Naive thymus-derived CD8-positive, alpha-beta T cell (primary cell): ENCODE measurements at places on chromosomes 1 and 21. TPM values are rescaled to one million over a fixed set of nuclear protein-coding genes. Genes with fewer than 3 reads are reported as not detected.

The LCE1B gene
- not detected for total RNA-seq

The NPHS2 gene
- not detected for total RNA-seq

The HEATR1 gene
- total RNA-seq: 50.6 TPM

The GPATCH4 gene
- 44.2 TPM for total RNA-seq

The NTNG1 gene
- not detected for total RNA-seq

The RORC gene
- total RNA-seq: not detected

The THEM5 gene
- not detected for total RNA-seq

The MEGF6 gene
- 198 TPM for total RNA-seq

The TNNI3K gene
- 2.4 TPM for total RNA-seq

The C8A gene
- total RNA-seq: not detected

The DMBX1 gene
- not detected for total RNA-seq

The KIAA0040 gene
- 25.1 TPM for total RNA-seq

DNA sequence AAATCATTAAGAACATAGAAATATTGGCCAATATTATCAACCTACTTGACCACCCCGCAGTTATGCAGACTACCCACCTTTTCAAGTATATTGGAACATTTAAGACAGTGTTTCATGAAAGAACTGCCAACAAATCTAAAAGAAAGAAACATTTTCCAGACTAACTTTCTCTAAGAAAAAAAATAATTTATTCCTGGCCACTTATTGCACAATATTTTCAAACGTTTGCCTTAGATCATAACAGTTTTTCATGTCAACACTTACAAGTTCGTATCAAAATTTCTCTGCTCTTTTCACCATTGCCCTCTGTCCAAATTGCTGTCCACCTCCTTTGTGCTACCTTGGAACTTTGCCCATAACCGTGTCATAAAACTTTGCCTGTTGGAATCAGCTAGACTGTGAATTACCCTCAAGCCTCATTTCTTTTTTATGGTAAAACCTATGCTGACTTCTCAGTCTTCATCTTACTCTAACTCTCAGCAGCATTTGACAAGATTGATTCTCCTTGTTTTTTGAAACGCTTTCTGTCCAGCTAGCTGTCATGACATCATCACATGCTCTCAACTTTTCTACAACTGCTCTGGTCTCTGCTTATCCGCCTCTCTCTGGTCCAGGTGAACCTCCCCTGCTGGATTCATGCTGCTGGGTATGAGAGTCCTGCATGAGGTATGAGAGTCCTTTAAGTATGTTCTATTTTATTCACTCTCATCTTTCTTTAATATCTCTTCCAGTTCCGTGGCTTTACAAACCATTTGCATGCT lies 92.8 kb upstream of the CHRM3 start:
- no peaks in the 10 kb centered on the region for H3K27me3 ChIP-seq
- H3K27ac ChIP-seq: no peak overlapping the region
- H3K4me1 ChIP-seq: no peaks in the 10 kb centered on the region

DNA sequence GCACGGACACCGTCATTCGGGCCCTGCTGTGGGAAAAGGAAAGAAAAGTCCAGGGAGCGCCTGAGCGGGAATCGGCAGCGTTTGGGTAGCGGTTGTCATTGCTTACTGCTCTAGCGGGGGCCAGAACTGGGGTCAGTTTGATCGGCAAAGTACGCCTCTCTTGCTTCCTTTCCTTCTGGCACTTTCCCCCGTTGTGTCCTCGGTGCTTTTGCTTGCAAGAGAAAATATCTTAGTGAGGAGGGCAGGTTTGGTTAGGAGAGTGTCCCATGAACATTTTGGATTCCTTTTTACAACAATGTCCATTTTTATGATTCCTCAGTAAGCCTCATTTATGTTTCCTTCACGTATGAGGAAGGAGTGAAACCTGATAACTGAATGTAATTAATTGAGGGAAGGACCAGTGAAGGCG lies 670 bp downstream of the ST3GAL3 start:
- H3K36me3 ChIP-seq: peaks cover 45% of the 10 kb centered on the region
- H3K4me1 ChIP-seq: peaks cover 39% of the 10 kb centered on the region
- H3K27ac ChIP-seq: peak overlapping the region; percentile 86
- H3K4me3 ChIP-seq: peak overlapping the region; percentile 84

GRCh38 chr1:201460814-201461644 lies 8.0 kb downstream of the PHLDA3 start:
- H3K36me3 ChIP-seq: no peaks in the 10 kb centered on the region
- DNase-seq: no peak
- H3K27me3 ChIP-seq: peaks cover 14% of the 10 kb centered on the region
- H3K4me3 ChIP-seq: no peak overlapping the region
- no peak overlapping the region for H3K27ac ChIP-seq

DNA sequence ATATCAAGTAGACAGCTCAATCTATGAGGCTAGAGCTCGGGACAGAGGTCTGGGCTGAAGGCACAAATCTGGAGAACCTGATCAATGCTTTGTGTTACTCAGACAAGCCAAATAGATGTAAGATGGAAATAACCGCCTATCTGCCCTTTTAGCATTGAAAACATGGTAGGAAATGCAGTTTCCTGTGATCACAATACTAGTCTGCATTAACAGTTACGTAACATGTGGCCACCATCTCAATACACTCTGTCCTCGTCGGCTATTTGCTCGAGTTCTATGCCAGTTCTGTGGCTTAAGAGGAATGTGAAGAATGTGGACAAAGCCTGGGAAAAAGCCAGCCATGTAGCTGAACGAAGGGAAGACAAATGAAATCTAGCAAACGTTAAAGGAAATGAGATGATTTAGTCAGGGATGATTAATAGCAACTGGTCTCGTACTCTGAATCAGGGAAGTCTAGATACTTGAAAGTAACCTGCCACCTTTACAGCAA lies 73.3 kb downstream of the HSF2BP start:
- no peak for DNase-seq
- H3K27me3 ChIP-seq: peaks cover 3% of the 10 kb centered on the region

DNA sequence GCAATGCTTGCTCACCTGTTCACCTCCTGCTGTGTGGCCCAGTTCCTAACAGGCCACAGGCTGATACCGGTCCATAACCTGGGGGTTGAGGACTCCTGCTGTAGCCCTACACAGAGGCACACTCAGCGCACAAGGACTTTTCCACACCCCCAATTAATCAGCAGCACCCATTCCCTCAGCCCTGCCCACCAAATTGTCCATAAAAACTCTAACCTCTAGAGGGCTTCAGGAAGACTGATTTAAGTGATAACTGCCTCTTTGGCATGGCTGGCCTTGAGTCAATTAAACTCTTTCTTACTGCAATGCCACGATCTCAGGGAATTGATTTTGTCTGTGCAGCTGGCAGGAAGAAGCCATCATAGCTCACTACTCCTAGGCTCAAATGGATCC lies 71.3 kb upstream of the MUTYH start:
- no peaks in the 10 kb centered on the region for H3K4me1 ChIP-seq
- H3K27me3 ChIP-seq: no peaks in the 10 kb centered on the region
- H3K36me3 ChIP-seq: no peaks in the 10 kb centered on the region
- H3K4me3 ChIP-seq: no peak overlapping the region

- no peak overlapping the region for H3K27ac ChIP-seq
- no peak for DNase-seq
- no peaks in the 10 kb centered on the region for H3K4me1 ChIP-seq
- no peaks in the 10 kb centered on the region for H3K36me3 ChIP-seq
- H3K27me3 ChIP-seq: peaks cover 5% of the 10 kb centered on the region
- H3K4me3 ChIP-seq: no peak overlapping the region
These were observed 2.9 kb downstream of the S100A12 start for GRCh38 chr1:153372571-153372970.

DNA sequence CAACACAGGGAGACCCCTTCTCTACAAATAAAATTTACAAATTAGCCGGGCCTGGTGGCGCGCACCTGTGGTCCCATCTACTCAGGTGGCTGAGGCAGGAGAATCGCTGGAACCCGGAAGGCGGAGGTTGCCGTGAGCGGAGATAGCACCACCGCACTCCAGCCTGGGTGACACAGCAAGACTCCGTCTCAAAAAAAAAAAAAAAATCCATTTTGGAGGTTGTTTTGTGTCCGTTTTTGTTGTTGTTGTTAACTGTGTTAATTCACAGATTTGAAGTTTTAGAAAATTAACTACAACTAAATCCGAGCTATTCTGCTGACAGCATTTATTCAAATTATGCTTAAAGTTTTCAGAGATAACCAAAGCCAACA lies 618 bp downstream of the CLCC1 start:
- peaks cover 38% of the 10 kb centered on the region for H3K4me1 ChIP-seq
- H3K27me3 ChIP-seq: peaks cover 3% of the 10 kb centered on the region
- H3K4me3 ChIP-seq: peak overlapping the region; percentile 89

DNA sequence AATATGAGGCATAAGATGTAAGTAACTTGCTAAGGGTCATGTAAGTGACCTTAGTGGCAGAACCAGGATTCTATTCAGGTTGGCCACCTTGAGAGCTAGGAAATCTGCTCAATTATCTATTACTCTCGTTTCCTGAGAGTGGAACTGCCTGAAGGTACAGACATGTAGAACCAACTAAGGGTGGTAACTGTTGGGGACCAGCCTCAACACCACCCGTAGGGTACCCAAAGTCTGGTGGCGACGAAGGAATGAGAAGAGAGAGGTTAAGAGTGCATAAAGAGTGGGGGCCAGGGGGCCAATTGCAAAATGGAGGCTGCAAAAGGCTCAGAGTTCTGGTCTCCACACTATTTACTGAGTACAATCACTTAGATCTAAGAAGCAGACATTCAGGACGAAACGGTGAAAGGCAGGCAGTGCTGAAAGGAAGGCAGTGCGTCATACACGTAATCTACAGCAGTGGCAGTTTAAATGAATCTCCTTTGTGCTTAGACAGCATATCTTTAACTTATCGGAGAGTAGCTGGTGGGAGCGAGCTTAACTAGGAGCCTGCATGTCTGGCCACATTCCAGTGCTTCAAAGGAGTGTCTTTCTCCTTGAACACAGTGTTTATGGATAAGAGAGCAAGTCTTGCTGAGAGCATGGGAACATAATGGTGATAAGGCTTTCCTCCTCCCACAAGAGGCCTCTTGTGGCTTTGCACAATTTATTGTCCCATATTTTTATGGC lies 25.0 kb downstream of the SRSF4 start:
- H3K27ac ChIP-seq: no peak overlapping the region
- DNase-seq: no peak
- no peaks in the 10 kb centered on the region for H3K4me1 ChIP-seq
- H3K36me3 ChIP-seq: peaks cover 13% of the 10 kb centered on the region
- H3K4me3 ChIP-seq: no peak overlapping the region
- H3K27me3 ChIP-seq: no peaks in the 10 kb centered on the region

- H3K27ac ChIP-seq: no peak overlapping the region
- no peak overlapping the region for H3K4me3 ChIP-seq
- H3K4me1 ChIP-seq: peaks cover 1% of the 10 kb centered on the region
These were observed 135.2 kb downstream of the NTPCR start for GRCh38 chr1:233085566-233085965.

GRCh38 chr21:35649186-35649585 lies 411.1 kb downstream of the SETD4 start:
- H3K36me3 ChIP-seq: no peaks in the 10 kb centered on the region
- H3K27me3 ChIP-seq: peaks cover 13% of the 10 kb centered on the region
- no peak for DNase-seq
- no peaks in the 10 kb centered on the region for H3K4me1 ChIP-seq

DNA sequence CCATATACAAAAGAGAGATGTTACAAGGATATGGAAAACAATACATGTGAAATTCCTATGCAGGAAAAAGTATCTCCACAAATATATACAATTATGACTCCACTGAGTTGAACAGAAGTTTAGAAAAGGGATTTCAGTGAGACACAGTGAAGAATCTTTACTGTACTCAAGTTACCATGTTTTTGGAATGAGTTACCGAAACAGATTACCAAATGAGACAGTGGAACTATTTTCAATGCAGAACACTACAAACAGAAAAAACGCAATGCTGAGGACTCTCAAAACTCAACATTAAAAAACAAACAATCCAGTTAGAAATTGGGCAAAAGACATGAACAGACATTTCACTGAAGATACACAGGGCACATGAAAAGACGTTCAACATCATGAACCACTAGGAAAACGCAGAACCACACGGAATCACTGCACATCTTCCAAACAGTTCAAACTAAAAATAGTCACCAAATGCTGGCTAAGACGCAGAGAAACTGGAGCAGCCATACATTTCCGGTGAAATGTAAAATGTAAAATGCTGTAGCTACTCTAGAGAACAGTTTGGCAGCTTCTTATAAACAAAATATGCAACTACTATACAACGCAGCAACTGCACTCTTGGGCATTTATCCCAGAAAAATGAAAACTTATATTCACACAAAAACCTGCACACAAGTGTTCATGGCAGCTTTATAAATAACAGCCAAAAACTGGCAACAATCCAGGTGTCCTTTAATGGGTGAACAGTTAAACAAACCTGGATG lies 118.7 kb downstream of the UBR4 start:
- H3K4me1 ChIP-seq: no peaks in the 10 kb centered on the region
- no peak for DNase-seq
- H3K27me3 ChIP-seq: no peaks in the 10 kb centered on the region
- H3K36me3 ChIP-seq: peaks cover 63% of the 10 kb centered on the region
- H3K4me3 ChIP-seq: no peak overlapping the region

DNA sequence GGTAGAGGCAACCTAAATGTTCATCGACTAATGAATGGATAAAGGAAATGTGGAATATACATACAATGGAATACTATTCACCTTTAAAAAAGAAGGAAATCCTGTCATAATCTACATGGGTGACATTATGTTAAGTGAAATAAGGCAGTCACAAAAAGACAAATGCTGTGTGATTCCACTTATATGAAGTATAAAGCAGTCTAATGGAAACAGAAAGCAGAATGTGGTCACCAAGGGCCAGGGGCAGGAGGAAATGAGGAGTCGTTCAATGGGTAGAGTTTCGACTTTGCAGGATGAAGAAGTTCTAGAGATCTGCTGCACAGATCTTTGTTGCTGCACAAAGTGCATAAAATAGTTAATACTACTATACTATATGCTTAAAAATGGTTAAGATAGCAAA lies 7.8 kb downstream of the DIPK1A start:
- no peaks in the 10 kb centered on the region for H3K27me3 ChIP-seq
- H3K27ac ChIP-seq: peak overlapping the region; percentile 44
- DNase-seq: no peak
- H3K4me1 ChIP-seq: peaks cover 25% of the 10 kb centered on the region
- no peaks in the 10 kb centered on the region for H3K36me3 ChIP-seq

GRCh38 chr21:32484706-32485380 lies 72.3 kb downstream of the EVA1C start:
- H3K27me3 ChIP-seq: no peaks in the 10 kb centered on the region
- peaks cover 7% of the 10 kb centered on the region for H3K36me3 ChIP-seq
- no peak overlapping the region for H3K4me3 ChIP-seq
- no peaks in the 10 kb centered on the region for H3K4me1 ChIP-seq
- H3K27ac ChIP-seq: no peak overlapping the region
- DNase-seq: no peak
